ENCODE measurements at places on chromosomes 3 and 15. TPM values are rescaled to one million over a fixed set of nuclear protein-coding genes. Genes with fewer than 3 reads are reported as not detected.

The GRM7 gene
- total RNA-seq, result 2.1 TPM

The NCBP2 gene
- 39.9 TPM for total RNA-seq

The SPINK8 gene
- total RNA-seq, result not detected

The PDCD6IP gene
- total RNA-seq, result 252 TPM

The DYNC1LI1 gene
- 30.4 TPM for total RNA-seq

The RETNLB gene
- not detected for total RNA-seq

The CEP152 gene
- total RNA-seq, result 11.1 TPM

The TPRG1 gene
- 12.7 TPM for total RNA-seq

The ZNF662 gene
- total RNA-seq, result 19.0 TPM

The MCTP2 gene
- 32.3 TPM for total RNA-seq

The CSPG4 gene
- total RNA-seq, result 57.5 TPM

The HCLS1 gene
- 45.4 TPM for total RNA-seq

The MTMR10 gene
- 67.7 TPM for total RNA-seq

The GOLGA8S gene
- 1.5 TPM for total RNA-seq

The UCN2 gene
- total RNA-seq, result not detected

The IL17RE gene
- total RNA-seq, result 5.3 TPM

The WDR76 gene
- total RNA-seq, result 5.1 TPM

The SEMA6D gene
- 42.8 TPM for total RNA-seq

The FEZF2 gene
- not detected for total RNA-seq

The SENP8 gene
- total RNA-seq, result 2.4 TPM

The HIGD2B gene
- total RNA-seq, result not detected

The HRG gene
- not detected for total RNA-seq

The ATP10A gene
- 5.7 TPM for total RNA-seq

The NEK10 gene
- total RNA-seq, result 1.9 TPM

The PYGO1 gene
- 15.1 TPM for total RNA-seq

The B3GALNT1 gene
- total RNA-seq, result 9.7 TPM

The P2RY14 gene
- 8.9 TPM for total RNA-seq

The LSAMP gene
- 5.3 TPM for total RNA-seq

The TMEM108 gene
- 0.67 TPM for total RNA-seq

The HYAL3 gene
- total RNA-seq, result 1.5 TPM

The ANXA2 gene
- 904 TPM for total RNA-seq

The CMTM8 gene
- total RNA-seq, result 7.6 TPM

The GABRR3 gene
- total RNA-seq, result not detected

The UMPS gene
- total RNA-seq, result 18.3 TPM

The KNG1 gene
- total RNA-seq, result not detected

The TRPM1 gene
- not detected for total RNA-seq

The LHFPL4 gene
- not detected for total RNA-seq

The NCKIPSD gene
- 29.3 TPM for total RNA-seq

The PPM1M gene
- 36.9 TPM for total RNA-seq

The TIMP4 gene
- 13.2 TPM for total RNA-seq

The FBXL22 gene
- 0.71 TPM for total RNA-seq

The ECE2 gene
- not detected for total RNA-seq

The AHSG gene
- not detected for total RNA-seq

The MYO9A gene
- total RNA-seq, result 98.7 TPM

The CA12 gene
- total RNA-seq, result 4.0 TPM

The SYNM gene
- total RNA-seq, result 33.7 TPM

The ZBTB20 gene
- 145 TPM for total RNA-seq

The EPHB1 gene
- total RNA-seq, result 6.6 TPM

The ANKUB1 gene
- total RNA-seq, result 2.8 TPM
